NCI-H2227 treated with DMSO at 0.1 percent for 48 hours (cell line): ENCODE measurements at places on chromosomes 6 and 20.

DNA sequence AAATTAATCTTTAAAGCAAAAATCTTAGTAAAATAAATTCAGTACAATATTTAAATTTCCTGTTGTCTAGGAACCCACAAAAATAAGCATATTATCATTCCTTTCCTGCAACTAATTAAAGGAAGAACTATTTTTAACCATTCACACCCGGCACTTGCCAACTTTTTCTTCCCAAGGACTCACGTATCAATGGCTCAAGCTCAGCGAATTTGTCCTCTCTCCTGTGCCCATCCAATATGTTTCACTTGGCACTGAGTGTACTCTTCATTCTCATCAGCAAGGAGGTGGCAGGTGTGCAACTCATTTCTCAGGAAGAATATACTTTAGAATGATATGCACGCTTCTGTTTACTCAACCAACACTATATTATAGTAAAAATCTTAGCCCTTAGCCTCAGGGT, 419.4 kb downstream of the C6orf118 start:
- no peak for DNase-seq

- DNase-seq, result no peak
Measured at GRCh38 chr6:65701325-65701724, 5.7 kb downstream of the EYS start.

GRCh38 chr6:149723771-149724417, 6.0 kb upstream of the LATS1 start:
- DNase-seq, result no peak

DNA sequence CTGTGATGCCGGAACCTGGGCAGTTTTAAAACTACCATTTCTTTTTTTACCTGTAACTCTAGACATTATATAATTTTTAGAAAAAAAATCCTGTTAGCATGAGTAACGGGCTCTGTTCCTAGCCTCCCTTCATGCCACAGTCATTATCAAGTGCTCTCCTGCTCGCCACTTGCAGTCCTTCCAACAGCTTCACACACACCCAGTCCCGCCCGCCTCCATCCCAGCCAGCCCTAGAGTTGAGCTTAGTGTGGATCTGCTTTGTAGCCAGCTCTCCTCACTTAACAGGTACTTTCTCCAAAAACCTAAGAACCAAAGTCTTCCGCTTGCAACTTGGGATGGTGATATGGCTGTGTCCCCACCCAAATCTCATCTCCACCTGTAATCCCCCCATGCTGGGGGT, 51.5 kb downstream of the EZR start:
- DNase-seq, result no peak

- DNase-seq, result no peak
Measured at GRCh38 chr6:31397901-31398525, 5.4 kb upstream of the MICA start.
